Left lobe of liver (tissue), 2 donors: ENCODE measurements at places on chromosomes 3 and 15.

DNA sequence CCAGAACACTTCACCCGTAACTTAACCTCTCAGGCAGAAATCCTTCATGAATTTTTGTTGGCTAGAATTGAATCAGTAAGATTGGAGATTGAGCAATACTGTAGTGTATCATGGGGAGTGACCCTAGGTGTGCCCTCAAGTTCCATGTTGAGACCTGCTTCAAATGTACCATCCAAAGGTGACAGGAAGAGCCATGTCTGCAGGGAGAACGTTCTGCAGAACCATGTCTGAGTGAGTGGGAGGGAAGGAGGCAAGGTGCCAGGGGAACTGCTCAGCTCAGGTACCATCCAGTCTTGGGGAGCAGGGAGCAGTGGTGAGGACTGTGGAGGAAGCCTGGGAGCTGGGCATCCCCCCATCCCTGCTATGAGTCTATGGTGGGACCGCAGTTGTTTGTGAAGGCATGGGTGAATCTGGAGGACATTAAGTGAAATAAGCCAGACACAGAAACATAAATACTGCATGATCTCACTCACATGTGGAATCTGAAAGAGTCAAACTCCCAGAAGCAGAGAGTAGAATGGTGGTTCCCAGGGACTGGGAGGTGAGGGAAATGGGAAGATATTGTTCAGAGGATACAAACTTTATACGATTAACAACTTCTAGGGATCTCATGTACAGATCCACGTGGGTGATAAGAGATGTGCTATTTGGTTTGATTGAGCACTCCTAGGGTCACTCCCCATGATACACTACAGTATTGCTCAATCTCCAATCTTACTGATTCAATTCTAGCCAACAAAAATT lies 23.3 kb downstream of the CFAP161 start:
- DNase-seq, result no peak

DNA sequence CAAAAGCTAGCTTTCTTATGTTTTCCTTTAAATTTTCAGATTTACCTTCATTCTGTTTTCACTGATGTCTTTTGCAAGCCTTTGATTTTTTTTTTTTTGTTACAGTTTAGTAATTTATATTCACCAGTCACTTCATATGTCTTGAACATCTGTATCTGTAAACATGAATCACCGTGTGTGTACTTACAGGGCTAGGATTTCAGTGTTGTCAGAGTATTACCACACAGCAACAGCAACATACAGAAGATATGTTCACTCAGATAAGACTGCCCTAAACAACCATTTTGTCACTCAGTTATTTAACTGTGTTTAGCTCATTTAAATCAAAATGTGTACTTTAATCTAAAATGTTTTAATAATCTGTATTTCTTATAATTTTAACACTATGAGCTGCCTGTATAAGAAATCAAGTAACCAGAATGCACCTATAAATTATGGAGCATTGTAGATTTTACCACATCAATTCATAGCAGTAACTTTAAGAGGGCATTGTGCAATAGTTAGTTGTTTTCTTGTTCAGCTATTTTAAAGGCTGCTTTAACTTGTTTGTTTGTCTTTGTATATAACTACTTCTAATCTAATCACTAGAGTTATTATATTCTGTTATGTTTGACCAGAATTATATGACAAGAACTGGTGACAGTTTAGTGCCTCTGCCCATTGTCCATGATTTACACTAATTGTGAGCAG lies 50.4 kb downstream of the GHSR start:
- DNase-seq, result no peak

GRCh38 chr15:87703327-87704111 lies 553.0 kb downstream of the NTRK3 start:
- no peak for DNase-seq

DNA sequence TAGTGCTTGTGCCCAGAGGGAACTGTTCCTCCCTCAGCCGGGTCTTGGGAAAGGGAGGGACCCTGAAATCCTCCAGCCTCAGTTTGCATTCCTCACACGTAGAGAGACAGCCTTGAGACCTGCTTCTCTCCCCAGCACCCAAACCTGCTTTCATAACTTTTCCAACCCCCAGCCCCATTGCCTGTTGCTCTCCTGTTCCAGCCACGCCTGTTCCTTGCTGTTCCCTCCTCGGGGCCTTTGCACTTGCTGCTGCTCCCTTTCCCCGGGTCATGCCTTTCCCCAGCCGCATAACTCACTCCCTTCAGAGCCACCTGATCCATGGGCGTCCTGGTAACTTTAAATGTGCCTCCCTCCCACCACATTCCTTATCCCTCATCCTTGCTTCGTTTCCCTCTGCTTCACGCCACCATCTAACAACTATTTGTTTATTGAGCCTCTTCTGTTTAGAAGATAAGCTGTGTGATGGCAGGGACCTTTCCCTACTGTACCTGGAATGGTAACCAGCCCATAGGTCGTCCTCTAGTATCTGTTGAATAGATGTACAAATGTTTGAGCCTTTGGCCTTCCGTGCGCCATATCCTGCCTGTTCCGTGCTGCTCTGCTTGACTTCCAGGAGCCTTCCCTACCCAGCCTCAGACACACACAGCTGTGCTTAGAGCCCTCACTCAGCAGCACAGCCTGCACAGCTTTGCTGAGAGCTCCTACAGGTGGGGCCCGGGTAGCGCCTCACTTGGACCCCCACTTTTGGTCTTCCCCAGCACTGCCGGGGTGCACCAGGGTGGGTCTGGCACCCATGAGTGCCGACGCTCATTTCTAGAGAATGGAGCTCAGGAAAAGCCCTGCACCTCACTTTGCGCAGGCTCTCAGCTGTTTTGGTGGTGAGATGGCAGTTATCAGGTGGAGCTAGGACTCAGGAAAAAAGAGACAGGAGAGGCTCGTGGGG lies 60.2 kb downstream of the SCN5A start:
- peak; percentile 21 for DNase-seq

DNA sequence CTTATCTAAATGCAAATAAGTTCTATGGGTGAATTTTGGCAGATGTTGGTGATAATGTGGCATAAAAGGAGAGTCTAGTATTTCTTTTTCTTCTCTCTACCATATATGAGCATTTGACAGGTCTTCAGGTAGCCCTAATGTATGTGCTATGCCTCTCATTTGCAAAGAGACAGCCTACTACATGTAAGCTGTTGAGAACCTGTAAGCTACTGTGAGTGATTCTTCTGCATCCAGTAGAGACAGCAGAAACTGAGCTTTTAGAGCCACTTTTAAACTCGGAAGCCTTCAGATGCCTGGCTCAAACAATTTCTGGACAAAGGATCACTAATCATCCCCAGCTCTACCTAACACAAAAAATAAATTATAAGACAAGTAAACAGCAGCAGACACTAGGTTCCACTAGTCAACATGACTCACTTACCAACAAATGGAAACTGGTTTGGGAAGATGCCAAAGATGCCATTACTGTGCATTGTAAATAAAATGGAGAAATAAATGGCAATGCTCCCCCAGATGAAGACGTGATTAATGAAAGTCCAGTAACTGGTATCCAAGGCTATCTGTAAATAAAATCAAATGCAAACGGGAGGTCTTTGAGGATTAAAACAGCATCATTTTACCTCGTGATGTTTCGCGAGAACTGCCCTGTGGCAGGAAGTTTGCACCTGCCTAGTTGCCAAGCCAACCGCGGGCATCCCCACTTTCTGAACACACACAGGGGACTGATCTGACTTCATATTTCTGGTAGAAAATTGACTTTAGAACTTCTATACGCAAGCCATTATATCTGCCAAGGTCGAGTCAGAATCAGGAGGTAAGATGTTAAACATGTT lies 245.3 kb downstream of the DTWD1 start:
- no peak for DNase-seq

DNA sequence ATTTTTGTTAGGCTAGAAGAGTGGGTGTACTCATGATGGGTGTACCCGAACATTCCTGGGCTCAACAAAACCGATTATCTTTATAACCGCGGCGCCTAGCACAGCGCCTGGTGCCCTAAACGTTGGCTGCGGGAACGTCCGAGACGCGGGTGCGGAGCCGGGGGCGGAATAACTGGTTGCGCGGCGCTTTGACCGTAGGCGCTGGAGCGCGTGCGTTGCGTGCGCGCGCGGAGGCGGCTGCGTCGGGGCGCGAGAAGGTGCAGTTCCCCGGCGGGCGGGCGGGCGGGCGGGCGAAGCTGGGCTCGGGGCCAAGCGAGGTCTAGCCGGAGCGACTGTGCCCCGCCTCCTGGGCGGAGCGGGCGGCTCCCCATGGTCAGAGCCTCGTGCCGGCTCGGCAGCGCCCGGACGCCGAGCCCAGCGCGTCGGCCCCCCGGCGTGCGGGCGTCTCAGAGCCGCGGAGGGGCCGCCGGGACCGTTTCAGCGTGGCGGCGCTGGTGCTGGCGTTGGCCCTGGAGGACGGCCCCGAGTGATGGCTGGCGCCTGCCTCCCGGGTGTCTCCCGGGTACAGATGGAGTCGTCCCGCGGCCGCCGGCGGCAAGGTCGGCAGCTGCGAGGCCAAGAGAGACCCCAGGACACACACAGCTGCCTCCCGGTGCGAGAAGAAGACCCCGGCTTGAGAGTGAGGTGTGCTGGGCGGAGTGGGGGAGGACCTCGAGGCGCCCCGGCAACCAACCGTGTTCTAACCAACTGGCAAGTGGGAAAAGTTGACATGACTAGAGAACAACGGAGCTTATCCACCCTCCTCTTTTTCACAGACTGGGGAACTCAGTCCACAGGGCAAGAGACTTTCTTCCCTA lies at the start of gene PLAAT1:
Gene PLAAT1, plus strand, starts transcription at position 373 of the 857 bp plus-strand sequence. CDS start 14,429 bp downstream, outside the sequence.
- peak; percentile 49 for DNase-seq

- peak; percentile 63 for DNase-seq
These were observed 92.0 kb downstream of the SNRK start for GRCh38 chr3:43378066-43378935.

- no peak for DNase-seq
These were observed 22.2 kb downstream of the MESD start for GRCh38 chr15:80967451-80967850.

DNA sequence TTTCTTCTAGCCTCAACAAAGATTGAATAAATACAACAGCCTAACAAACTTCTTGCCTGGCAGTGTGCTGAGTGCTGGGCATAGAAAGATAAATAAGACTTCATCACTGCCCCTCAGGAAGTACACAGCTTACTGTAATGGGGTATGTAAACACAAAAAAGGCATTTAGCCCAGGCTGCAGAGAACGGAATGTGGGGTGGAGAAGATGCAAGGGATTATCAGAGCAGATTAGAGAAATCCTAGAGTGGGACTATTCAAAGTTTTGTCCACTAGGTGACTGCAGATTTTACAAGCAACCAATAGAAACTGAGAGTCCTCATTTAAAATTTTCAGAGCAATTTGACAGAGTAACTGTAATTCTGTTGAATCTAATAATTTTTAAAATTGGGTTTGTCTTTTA lies 35.4 kb upstream of the TSC22D2 start:
- DNase-seq, result no peak

DNA sequence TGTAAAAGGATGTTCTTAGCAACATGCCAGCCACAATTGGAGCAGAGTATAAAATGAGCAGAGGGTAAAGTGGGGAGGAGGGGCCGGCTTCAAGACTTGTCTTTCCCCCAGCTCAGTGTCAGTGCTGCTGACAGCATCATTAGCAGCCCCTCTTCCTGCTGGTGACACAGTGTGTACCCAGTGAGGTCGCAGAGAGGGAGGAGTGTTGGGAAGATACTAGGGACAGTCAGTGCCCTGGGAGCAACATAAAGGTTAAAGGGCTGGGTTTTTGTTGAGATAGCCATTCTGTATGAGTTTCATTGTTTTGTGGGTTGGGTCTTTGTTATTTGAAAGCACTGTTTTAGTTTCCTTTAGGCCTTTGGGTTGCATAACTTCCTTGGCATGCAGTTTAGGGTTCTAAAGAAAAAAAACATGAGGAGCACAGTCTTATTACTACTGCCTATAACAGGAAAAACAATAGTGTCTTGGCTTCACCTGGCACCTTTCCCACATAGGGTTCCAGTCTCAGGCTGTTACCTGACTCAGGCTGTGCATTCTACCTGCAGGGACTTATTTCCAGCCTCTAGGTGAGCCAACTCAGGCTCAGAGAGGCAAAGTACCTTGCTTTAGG lies 94.1 kb upstream of the SKOR1 start:
- DNase-seq, result no peak

GRCh38 chr15:53230473-53230872 lies 440.3 kb upstream of the ONECUT1 start:
- no peak for DNase-seq

GRCh38 chr3:152293347-152294006 lies 24.7 kb downstream of the MBNL1 start:
- no peak for DNase-seq

- peak; percentile 68 for DNase-seq
These were observed 485.8 kb upstream of the PROK2 start for GRCh38 chr3:72270730-72271129.

GRCh38 chr15:101522091-101522490 lies 32.6 kb upstream of the PCSK6 start:
- no peak for DNase-seq

DNA sequence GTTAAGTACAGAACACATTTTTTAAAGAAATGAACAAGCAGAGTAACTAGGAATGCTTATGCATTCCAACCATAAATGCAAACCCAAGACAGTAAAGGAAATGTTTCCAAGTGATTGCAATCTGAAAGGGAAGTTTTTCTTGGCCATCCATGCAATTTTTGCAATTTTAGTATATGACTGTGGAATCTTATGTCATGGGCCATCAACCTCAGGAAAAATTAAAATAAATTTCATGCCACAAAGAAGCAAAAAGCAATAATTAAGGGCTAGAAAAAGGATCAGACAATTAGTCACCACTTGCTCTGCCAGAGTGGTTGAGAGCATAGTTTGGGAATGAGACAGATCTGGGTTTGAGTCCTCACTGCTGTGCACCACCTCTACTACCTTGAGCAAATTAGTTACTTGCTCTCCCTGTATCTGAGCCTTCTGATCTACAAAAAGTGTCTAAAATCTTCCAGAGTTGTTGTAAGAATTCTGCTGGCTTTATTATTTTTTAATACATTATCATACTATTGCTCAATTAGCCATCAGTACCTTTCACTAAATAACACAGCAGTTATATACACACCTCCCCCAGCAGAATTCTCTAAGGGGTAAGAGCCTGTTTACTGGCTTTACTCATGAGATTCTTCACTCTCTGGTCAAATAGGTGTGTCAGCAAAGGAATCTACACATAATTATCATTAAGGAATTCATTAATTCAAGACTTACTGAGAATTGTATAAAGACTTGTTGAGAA lies 49.7 kb upstream of the FBN1 start:
- DNase-seq, result no peak

- DNase-seq, result peak; percentile 74
These were observed 6.5 kb downstream of the TPM1 start for GRCh38 chr15:63048776-63049665.

- no peak for DNase-seq
These were observed 41.5 kb downstream of the PXYLP1 start for GRCh38 chr3:141272906-141273662.

GRCh38 chr3:132898141-132898540 lies 140.1 kb upstream of the TMEM108 start:
- DNase-seq, result no peak

DNA sequence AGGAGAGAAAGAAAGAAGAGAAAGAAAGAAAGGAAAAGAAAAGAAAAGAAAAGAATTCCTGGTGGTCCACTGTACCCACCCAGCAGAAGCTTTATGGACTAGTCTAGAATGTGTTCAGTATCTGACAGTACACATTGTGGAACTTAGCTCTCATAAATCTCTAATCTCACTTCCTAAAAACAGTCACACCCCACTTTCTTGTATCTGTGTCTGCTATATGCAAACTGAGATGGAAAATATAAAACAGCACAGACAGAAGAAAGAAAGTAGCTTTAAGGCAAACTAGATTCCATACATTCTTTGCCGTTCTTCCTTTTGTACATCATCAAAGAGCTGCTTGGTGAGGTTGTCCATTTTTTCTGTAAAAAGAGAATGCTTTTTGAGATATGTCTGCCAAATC lies 41.1 kb upstream of the GNB5 start:
- no peak for DNase-seq

- no peak for DNase-seq
These were observed 97.6 kb upstream of the SLC25A36 start for GRCh38 chr3:140844072-140844471.
